CD8-positive, alpha-beta T cell (primary cell): ENCODE measurements at places on chromosomes 1 and 21. TPM values are rescaled to one million over a fixed set of nuclear protein-coding genes. Genes with fewer than 3 reads are reported as not detected.

Gene PLA2G2A
- not detected for total RNA-seq

Gene CDK18
- 4.0 TPM for total RNA-seq

Gene UBL4B
- total RNA-seq = not detected

Gene CNR2
- total RNA-seq = 0.92 TPM

Gene PAX7
- total RNA-seq = not detected

Gene IARS2
- total RNA-seq = 16.2 TPM

Gene KCNJ10
- not detected for total RNA-seq

Gene HES5
- not detected for total RNA-seq

Gene TCHH
- not detected for total RNA-seq

Gene HPDL
- total RNA-seq = 0.47 TPM

Gene PDE9A
- 11.2 TPM for total RNA-seq

Gene SUSD4
- total RNA-seq = 2.2 TPM

Gene F13B
- not detected for total RNA-seq

Gene SYT6
- not detected for total RNA-seq

Gene RUNX3
- 423 TPM for total RNA-seq

Gene TBX15
- 0.17 TPM for total RNA-seq

Gene DNM3
- total RNA-seq = 1.1 TPM

Gene KRTAP13-2
- total RNA-seq = not detected

Gene TAS1R1
- not detected for total RNA-seq

Gene CYP4Z1
- total RNA-seq = not detected

Gene IFI44
- 24.2 TPM for total RNA-seq

Gene BEND5
- 13.1 TPM for total RNA-seq

Gene REG4
- total RNA-seq = 3.4 TPM

Gene RIIAD1
- total RNA-seq = not detected

Gene COA6
- 8.9 TPM for total RNA-seq

Gene C1orf141
- not detected for total RNA-seq

Gene AIRE
- total RNA-seq = not detected

Gene KCNE2
- total RNA-seq = not detected

Gene AMY1C
- not detected for total RNA-seq

Gene LAMB3
- total RNA-seq = not detected

Gene MAD2L2
- 28.7 TPM for total RNA-seq

Gene CSF3R
- 0.31 TPM for total RNA-seq
